SW480 (cell line): ENCODE measurements at places on chromosomes 2 and 18.

DNA sequence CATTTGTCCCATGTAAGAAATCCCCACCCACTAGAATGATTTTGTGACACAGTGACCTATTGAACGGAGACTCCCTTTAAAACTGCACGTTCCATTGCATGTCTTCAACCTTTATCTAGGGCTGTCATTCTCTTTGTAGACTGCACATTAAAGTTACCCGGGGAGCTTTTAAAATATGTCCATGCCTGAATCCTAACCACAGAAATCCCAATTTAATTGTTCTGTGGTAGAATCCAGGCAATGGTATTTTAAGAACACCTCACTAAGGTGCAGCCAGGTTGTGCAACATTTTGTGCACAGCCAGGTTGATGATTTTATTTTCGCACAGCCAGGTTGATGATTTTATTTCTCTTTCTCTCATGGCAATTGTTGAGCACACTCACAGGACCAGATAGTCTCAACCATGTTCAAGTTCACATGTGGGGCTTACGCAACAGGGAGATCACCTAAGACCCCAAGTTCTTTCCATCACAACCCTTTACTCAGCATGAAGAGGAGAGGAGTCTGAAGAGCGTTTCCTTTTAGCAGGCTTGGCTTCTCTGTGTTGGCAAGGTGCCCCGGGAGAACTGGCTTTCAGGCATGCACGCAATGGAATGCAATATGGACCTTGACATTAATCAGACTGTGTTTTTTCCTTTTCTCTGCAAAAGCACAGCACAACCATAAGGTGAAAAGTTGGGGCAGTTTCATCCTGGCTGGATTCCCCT, 467.3 kb upstream of the ETAA1 start:
- DNase-seq: peak; percentile 87

GRCh38 chr2:241858206-241859016, at the start of gene PDCD1:
Gene PDCD1 (minus strand): TSS chr2:241858894. CDS start chr2:241858838, 56 bp downstream.
- peak; percentile 50 for DNase-seq

DNA sequence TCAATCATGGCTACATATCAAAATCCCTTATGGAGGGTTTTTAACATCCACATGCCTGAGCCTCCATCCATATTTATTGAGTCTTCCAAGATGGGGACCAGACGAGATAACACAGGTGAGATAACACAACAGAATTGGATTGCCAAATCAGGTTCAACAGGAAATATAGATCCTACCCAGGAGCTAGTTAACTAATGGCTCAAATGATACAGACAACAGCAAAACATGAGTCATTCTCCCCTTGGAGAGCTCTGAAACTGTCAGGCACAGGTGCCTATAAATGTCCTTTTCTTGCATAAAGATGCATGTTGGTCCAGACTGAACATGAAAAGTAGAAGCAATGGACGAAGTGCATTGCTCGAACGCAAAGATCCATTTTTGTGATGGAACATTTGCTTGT, 202.2 kb downstream of the CDH20 start:
- DNase-seq: no peak

DNA sequence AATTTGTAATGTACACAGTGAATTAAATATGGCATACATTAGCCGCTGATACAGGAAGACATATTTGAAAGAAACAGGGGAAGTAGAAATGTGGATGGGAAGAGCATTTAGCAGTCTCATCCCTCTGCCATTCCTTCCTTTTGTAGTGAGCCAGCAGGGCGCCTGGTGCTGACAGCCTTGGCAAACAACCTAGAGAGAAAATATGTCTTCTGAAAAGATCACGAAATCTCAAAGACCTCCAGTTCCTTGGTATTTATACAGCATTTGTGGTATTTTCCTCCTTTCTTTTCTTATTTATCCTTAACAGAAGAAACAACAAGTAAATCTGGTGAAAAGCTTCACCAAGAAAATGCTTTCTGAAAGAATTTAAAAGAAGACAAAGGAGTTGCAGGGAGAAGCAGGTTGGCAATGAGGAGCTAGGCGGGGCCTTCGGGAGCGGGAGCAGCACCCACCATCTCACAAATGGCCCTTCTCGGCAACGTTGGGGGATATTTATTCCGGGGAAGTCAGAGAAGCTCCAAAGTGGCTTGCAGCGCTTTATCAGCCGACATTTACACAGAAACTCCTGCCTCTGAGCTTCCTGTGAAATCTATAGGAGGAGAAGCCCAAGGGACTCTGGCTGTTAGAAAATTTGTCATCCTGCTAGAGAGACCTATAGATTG, 406.1 kb upstream of the NRP2 start:
- DNase-seq: no peak

DNA sequence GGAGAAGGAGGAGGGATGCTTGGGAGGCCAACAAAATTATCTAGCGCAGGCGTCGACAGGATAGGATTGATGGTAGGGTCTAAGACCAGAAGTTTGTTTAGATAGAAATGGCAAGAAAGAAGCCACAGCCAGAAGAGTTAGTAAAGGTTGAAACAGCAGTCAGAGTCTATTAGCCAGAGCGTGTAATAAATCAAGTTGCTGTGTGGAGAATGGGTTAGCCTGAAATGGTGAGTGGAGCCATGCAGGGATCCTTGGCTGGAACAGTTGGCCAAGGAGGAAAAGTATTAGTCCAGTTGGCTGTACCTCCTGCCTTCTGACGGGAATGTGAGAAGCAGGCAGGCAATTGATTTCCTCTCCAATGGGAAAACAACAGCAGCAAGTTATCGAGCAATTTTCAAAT, 190.7 kb upstream of the CCDC68 start:
- DNase-seq: no peak

- peak; percentile 78 for DNase-seq
Measured at GRCh38 chr2:209872675-209873074, 101.0 kb downstream of the UNC80 start.

GRCh38 chr2:151729837-151730236, 4.4 kb downstream of the NEB start:
- DNase-seq: no peak

DNA sequence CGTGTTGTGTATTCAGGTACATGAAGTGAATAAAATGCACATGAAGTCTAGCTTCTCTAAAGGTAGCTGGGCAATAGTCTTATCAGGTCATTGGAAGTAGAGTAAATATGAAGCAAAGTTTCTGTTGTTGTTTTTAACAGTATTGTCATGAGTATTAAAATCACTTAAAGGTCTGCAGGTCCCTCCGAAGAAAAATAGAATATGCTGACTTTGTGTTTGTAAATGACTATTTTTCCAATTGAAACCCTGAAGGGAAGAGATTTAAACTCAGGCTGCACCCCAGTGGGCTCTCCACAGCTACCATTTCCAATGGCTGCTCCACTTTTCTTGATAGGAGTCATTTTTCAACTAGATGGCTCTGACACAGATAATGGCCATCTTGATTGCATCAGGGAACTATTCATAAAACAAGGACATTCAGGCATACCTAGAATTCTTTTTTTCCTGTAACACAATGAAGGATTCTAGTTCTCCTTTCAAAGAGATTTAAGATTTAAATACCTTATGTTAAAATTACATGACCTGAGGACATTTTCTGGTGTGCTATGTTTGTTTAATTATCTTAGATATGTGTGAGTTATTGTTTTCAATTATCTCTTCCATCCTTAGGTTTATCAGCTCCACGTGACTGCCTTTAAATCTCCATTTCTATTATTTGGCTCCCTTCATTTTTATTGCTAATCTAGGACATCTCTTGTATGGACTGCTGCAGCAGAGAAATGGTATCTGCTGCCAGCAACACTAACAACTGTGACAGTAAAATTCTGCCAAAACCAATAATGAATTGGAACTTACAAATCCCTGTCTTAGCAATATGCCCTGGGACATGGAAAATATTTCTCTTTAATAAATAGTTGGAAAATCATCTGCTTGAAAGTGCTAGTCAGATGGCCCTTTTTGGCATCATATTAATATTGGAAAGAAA, 149.2 kb upstream of the NOSTRIN start:
- no peak for DNase-seq

DNA sequence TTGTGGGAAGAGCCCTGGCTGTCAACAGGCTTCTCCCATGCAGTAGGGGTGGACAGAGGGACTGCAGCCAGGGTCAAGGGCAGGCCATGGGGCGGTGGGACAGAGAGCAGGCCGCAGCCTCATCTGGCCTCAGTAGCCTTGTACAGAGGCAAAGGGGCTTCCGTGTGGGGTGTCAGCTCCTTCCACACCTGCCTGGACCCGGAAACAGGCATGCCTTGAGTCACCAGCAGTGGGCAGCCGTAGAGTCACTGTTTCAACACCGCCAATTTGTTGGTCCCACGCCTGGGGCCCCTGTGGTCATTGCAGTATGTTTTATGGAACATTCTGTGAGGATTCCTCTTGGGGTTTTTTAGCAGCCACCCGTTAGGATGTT, 173.0 kb downstream of the SMAD7 start:
- no peak for DNase-seq

DNA sequence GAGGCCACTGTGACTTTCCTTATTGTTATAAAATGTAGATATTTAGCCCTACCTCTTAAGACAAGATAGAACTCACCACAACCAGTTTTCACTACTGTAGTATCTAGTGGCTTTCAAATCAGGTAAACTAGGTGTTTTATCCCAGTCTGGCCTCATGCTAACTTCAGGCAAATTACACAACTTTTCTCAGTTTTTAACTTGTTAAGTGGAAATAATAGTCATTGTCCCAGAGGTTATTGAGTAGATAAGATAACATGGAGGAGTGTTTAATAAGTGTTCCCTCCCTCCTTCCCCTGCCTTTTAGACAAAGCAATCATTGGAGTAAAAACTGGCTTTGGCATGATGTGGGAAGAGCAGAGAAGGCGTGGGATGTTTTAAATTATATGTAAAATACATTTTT, 27.3 kb downstream of the ANXA4 start:
- no peak for DNase-seq

GRCh38 chr2:287911-288757, at the start of gene ALKAL2:
Gene ALKAL2 (minus strand): TSS chr2:288091. CDS start chr2:287835, 256 bp downstream.
- no peak for DNase-seq

- DNase-seq: no peak
Measured at GRCh38 chr2:172545408-172546075, 10.3 kb upstream of the PDK1 start.

GRCh38 chr2:48423376-48423775, 106.6 kb upstream of the STON1 start:
- DNase-seq: peak; percentile 47

- DNase-seq: no peak
Measured at GRCh38 chr2:88061295-88061694, 5.7 kb upstream of the KRCC1 start.

DNA sequence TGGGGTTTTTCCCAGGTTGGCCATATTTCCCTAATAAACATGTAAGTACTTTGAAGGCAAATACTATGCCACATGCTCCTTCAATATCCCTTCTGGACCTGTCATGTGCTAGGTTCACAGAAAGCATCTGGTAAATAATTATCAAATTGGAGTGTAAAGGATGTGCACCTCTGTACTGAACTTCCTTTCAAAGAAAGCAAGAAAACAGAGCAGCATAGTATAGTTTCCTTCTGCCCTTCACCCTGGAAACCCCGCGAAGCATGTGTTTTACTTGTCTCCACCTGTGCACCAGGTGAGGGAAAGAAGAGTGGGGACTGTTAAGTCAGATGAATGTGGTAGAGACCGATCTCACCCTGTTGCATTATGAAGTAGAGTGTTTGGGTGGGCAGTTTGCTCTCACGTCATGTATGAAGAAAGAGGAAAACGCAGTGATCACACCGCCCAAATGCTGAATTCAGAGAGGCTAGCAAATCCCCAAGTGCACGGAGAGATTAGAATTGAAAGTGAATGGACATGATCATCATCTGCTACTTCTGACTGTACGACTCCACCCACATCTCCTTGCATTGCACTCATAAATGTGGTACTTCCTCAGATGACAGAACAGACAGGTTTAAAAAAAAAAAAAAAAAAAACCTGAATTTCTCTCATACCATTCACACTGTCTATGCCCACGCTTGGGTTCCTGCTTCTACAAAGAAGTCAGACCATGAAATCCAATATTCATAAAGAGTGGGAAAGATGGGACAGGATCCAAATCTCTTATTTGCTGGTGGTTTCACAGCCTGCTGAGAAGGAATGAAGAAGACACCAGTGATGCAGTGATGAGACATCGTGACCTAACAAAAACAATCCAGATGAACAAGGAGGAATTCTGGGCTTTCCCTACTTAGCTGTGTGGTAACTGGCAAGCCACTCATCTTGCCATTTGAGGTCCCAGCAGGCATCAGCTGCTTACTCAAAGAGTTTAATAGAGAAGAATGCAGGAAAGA, 448.6 kb downstream of the BCL11A start:
- no peak for DNase-seq

- DNase-seq: no peak
Measured at GRCh38 chr18:59426855-59427254, 67.8 kb upstream of the LMAN1 start.

- no peak for DNase-seq
Measured at GRCh38 chr2:218360453-218360852, 3.8 kb downstream of the CATIP start.

DNA sequence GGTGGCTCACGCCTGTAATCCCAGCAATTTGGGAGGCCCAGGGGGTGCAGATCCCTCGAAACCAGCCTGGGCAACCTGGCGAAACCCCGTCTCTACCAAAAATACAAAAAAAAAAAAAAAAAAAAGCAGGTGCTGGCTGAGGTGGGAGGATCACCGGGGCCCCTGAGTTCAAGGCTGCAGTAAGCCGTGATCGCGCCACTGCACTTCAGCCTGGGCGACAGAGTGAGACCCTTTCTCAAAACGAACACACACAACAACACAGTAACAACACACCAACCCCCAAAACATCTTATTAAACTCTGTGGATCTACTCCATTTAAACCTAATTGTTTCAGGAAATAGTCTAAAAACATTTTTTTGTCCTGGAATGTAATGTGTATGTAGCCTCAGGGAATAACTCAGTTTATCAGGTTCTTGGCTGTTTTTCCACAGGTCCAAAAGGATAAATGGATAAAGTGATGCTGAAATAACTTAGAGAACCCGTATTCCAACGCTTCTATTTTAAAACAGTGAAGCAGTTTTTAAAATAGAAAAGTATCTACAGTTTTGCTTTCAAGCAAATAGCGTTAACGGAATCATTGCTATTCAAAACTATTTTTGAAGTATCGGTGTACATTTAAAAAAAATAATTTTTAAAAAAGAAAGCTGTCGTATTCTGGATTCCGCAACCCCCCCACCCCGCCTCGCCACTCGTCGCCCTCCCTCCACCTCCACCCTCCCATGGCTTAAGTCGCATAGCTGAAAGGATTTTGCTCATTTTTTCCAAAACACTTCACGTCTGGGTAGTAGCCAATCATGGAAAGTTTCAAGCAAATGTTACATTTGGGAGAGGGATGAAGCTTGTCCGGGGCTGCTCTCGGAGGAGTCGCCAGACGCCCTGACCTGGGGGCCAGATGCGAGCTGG, 895 bp upstream of the GLS start:
- DNase-seq: no peak

GRCh38 chr2:167880415-167880814, 367.0 kb downstream of the STK39 start:
- DNase-seq: no peak

GRCh38 chr18:33201509-33201926, 239.0 kb downstream of the CCDC178 start:
- DNase-seq: peak; percentile 46

- DNase-seq: no peak
Measured at GRCh38 chr2:12212841-12213597, 466.6 kb downstream of the LPIN1 start.

- peak; percentile 9 for DNase-seq
Measured at GRCh38 chr2:88239781-88240180, 69.6 kb downstream of the THNSL2 start.

- no peak for DNase-seq
Measured at GRCh38 chr2:229300790-229301189, 29.7 kb upstream of the PID1 start.

GRCh38 chr2:70258532-70258875, 567 bp downstream of the PCYOX1 start:
- DNase-seq: no peak
